ENCODE measurements at places on chromosomes 1 and 21.

DNA sequence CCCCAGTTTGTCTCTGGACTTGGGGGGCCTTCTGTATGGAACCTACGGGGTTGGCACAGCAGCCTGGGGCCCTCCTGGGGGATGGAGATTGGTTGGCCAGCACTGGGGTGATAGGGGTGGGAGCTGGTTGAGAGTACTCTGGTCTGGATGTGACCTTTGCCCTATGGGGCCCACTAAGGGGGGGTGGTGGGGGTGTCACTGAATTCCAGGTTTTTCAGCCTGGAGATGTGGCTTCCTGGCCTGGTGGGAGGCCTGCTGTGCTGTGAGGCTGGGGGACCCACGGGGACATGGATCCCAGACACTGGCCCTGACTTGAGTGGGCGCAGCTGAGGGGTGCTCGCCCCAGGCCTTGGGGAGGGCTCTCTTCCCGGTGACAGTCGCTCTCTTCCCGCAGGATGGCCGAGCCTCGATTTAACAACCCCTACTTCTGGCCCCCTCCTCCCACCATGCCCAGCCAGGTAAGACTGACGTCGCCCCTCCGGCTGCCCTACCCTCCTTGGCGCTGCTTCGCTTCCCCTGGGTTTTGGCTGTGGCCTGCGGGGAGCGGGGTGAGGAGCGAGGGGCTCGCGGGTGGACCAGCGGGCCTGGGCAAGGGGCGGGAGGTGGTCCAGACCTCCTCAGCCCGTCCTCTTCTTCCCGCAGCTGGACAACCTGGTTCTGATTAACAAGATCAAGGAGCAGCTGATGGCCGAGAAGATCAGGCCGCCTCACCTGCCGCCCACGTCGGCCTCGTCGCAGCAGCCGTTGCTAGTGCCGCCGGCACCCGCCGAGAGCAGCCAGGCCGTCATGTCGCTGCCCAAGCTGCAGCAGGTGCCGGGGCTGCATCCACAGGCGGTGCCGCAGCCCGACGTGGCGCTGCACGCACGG, 19.6 kb downstream of the ZNF362 start:
- DNase-seq: no peak

GRCh38 chr1:244063498-244063897, 12.4 kb downstream of the ZBTB18 start:
- no peak for DNase-seq

GRCh38 chr1:172970186-172970585, 80.6 kb downstream of the TNFSF18 start:
- DNase-seq: no peak

- DNase-seq: no peak
These were observed 6.6 kb downstream of the GNG4 start for GRCh38 chr1:235642943-235643371.

- no peak for DNase-seq
These were observed 391.9 kb downstream of the PTPRU start for GRCh38 chr1:29628190-29628589.

DNA sequence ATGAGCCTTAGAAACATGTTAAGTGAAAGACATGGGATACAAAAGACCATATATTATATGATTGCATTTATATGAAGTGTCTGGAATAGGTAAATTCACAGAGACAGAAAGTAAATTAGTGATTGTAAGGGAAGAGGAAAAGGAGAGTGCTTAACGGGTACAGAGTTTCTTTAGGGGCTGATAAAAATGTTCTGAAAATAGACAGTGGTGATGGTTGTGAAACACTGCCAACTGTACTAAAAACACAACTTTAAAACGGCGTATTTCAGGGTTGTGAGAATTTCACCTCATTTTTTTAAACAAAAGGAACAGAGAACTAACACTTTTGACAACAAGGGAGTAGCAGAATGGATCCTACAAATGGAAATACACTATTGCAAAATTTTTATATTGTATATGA, 13.4 kb downstream of the COP1 start:
- DNase-seq: no peak

GRCh38 chr1:12438349-12438924, 179.6 kb downstream of the DHRS3 start:
- DNase-seq: no peak

DNA sequence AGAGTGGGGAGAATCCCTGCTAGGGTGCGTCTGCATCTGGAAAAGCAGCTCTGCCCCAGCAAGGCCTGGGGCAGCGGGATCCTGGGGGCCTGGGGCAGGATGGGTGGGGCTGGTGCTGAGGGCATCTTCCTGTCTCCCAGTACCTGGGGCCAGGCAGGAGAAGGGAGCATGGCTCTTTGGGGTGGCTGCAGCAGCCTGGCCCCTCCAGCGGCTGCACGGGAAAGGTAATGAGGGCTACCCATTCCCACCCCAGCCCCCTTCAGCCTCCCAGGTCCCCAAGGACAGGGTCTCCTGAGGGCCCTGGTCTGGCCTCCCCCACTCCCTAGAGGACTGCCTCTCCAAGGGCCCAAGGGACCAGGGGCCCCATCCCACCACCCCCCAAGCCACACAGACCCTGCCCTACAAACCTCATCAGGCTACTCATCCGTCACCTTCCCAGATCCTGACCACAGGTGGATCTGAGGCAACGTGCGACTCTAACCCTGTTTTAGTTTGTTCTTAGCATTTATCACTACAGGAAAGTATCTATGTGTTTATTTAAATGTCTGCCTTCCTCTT, 910 bp upstream of the ANKRD65 start:
- DNase-seq: no peak

- DNase-seq: no peak
These were observed 1.1 kb downstream of the HTR6 start for GRCh38 chr1:19665496-19666465.

- no peak for DNase-seq
These were observed 177.3 kb downstream of the CACNA1E start for GRCh38 chr1:181660621-181661020.

- DNase-seq: peak; percentile 54
These were observed 958 bp downstream of the LYPLAL1 start for GRCh38 chr1:219174460-219175211.

GRCh38 chr1:213568929-213569815, 418.6 kb upstream of the PROX1 start:
- no peak for DNase-seq

DNA sequence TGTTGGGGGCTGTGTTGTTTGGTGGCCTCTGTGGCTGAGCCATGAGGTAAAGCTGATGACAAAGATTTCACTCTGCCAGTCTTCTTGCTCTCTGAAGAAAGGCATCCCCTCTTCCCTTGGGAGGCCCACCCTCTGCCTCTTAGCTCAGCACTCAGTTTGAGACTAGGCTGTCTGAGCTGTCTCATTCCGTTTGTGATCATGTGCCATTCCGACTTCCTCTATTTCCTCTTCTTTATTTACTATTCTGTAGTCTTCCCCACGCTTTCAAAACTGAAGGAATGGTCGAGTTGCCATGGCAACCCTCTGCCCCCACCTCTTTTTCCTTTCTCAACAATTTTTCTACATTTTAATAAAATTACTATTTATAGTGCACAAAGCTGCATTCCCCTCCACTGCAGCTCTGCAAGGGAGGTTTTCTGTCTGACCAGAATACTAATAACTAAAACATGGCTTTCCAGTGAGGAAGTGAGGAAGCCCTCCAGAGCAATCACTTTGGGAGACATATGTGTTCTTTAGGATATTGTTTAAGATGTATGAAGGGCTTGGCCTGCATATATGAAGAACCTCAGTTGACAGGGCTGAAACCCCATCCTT, 30.8 kb downstream of the KCNA3 start:
- no peak for DNase-seq
